A549 (cell line): ENCODE measurements at places on chromosomes 1 and 21. TPM values are rescaled to one million over a fixed set of nuclear protein-coding genes. Genes with fewer than 3 reads are reported as not detected.

- no peak for DNase-seq
These were observed 37.1 kb downstream of the DIRAS3 start for GRCh38 chr1:68013351-68013750.

DNA sequence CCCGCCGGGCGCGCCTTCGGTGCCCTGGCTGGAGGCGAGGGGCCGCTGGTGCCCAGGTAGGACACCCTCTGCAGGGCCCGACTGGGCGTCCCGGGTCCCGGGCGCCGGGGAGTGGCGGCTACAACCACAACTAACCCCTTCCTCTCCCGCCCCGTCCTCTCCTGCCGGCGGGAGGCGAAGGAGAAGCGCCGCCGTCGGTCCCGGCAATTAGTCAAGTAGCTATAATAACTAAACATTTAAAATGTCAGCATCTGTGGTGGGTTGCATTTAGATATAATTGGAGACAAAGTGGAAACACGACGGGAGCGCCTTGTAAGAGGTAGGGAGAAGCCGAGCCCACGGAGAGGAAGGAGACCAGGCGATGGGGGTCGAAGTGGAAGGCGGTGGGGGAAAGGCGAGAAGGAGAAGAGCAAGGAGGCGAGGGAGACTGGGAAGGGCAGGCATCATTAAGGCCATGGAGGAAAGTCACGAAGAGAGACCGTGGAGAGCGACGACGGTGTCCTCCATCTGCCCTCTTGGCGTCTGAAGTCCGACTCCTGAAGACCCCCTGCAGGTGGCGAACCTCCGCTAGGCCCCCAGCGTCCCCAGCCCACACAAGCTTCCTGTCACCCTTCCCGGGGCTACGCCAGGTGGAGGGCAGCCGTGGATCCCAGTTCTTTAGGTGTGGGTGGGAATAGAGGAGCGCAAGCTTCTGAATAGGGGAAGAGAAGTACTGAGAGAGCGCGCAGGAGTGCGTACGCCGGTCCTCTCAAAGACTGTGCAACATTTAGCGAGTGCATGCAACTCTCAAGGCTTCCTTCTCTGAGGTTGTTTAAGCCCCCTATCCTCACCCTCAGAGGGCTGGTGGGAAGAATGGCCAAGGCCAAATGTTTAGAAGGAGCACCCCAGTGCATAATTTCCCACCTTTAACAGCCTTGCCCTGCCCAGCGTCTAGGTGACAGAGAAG, 1.6 kb downstream of the CNIH3 start:
- no peak for DNase-seq

DNA sequence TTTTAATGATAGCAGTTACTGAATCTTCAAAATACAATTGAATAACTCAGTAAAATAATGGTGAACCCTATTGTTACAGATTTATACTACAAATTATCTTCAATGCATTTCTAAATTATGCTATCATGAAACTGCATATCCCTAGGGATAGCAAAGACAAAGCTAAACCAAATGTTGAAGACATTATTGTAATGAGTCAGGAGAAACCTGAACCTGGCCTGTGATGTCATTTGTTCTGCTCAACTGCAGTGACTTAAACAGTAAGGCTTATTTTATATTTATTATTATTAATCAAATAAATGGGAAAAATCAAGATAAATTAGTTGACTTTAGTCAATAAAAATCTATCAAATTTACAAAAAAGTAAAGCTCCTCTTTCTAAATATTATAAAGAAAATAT, 100.3 kb downstream of the UCHL5 start:
- no peak for DNase-seq

GPA33 gene
- not detected in 3 replicates for polyA plus RNA-seq

IL12RB2 gene
- not detected in 3 replicates for polyA plus RNA-seq

NPPB gene
- 0.18 to 0.20 TPM in 2 of 3 replicates, not detected in the other for polyA plus RNA-seq

DNA sequence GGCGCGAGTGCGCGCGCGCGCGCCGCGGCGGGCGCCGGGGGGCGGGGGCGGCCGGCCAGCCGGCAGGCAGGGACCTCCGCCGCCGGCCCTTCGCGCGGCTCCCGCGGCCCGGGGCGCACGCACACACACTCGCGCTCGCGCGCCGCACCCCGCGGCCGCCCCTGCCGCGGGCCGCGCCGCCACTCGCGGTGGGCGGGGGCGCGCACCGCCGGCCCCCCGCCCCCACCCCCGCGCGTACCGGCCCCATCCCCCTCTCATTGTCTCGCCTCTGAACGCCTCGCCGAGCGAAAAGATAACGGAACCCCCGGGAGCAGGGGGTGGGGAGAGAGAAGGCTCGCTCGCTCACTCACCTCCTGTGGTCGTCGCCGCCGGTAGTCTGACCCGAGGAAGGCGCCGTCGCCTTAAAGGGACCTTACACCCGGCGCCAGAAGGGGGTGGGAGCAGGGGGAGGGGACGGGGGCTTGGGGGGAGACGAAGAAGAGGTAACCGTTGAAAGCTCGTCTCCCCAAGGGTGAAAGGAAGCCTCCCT, 428 bp downstream of the POGZ start:
- DNase-seq: peak; percentile 91

DNA sequence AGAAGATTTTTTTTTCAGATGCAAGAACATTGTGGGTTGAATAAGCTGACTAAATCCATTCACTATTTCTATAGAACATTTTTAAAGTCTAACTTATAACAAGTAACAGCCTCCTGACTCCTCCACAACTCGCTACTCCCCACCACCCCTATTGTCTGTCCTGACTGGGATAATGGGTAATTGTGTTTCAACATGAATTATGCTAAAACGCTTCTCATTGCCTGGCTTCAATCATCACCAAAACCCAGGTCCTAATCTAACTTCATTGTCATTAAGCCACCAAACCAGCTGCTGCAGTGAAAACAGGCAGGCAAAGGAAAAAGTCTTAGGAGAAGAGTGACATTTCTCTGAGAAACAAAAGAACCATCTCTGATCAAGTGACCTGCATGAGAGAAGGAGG, 30.0 kb downstream of the TNR start:
- DNase-seq: no peak

GRCh38 chr21:35017256-35017655, 31.8 kb downstream of the RUNX1 start:
- no peak for DNase-seq

DESI2 gene
- polyA plus RNA-seq: 27.4 to 29.3 TPM (median 28.0 TPM) in 3 replicates
